Colonic mucosa (tissue), 4 donors: ENCODE measurements at places on chromosomes 13 and 19. TPM values are rescaled to one million over a fixed set of nuclear protein-coding genes. Genes with fewer than 3 reads are reported as not detected.
A peak's percentile ranks its signal among the peaks of the same experiment; 100 is the strongest.

LHFPL6 gene
- total RNA-seq = 10.1 TPM

GRCh38 chr13:67353941-67354340, 123.8 kb upstream of the PCDH9 start:
- no peak for DNase-seq

DNA sequence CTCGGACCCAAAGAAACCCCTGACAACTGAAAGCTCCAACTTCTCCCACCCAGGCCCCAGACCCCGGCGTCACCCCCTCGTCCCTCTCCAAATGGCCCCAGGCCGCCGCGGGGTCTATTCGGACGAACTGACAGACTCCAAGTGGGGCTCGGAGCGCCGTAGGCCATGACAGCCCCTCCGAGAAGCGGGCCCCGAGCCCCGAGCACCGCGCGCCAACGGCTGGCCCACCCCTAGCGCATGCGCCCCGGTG, 360 bp downstream of the DDX39A start:
- DNase-seq = peak; percentile 88

GRCh38 chr19:53091413-53092254, 11.6 kb downstream of the ZNF160 start:
- DNase-seq = no peak

DNA sequence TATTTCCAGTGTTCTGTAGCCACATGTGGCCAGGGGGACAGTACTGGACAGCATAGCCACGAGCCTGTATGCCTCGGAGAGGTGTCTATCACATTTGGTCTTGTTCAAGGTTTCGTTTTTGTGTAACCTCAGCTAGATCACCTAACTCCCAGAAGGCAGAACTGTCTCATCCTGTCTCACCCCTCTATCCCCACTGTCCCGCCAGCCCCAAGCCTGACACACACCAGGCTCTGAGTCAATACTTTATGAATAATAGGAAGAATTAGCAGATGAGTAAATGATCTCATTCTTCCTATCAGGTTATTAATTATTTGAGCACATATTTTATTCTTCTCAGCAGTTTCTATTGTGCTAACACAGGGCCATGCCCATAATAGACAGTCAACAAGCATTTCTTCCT, 132.2 kb downstream of the NUFIP1 start:
- no peak for DNase-seq

- DNase-seq = no peak
Measured at GRCh38 chr13:100530671-100531213, 57.8 kb downstream of the GGACT start.

DNA sequence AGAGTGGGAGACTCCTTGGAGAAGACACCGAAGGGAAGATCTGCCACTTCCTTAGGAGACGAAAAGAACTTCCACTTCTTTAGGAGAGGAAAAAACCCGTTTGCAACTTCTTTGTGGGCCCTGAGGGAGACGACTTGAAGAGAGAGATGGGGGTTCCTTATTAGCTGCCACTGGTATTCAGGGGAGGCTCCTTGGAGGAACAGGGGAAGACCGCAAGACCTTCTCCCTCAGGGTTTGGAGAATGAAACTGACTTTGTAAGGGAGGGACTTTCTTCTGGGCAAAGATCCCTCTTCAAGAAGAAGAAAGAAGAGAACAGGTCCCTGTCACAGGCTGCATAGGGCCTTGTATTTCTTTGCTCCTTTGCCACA, 416 bp downstream of the BCKDHA start:
- DNase-seq = no peak

DNA sequence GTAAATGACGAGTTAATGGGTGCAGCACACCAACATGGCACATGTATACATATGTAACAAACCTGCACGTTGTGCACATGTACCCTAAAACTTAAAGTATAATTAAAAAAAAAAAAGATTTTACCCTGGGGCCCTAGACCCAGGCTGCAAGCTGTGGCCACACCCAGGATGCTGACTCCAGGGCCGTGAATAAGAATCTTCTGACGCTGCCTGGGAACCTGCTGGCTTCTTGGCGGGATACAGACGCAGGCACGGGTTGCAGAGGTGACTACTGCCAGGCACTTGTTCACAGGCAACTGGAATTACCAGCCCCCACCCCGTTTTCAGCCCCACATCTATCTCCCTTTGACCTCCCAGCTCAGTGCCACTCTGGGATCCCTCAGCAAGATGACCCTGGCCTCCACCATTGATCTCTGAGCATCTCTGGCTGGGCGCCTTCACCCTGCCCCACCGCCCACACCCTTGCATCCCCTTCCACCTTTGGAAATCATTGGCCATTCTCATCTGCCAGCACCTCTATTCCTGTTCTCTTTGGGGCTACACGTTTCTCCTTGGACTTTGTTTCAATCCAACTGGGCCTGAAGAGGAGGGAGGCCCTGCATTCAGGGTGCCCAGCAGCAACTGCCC, 21.1 kb upstream of the CFAP97D2 start:
- no peak for DNase-seq
